ENCODE measurements at places on chromosomes 6 and 20. TPM values are rescaled to one million over a fixed set of nuclear protein-coding genes. Genes with fewer than 3 reads are reported as not detected.

The MROH8 gene
- 2.5 TPM for total RNA-seq

The RWDD2A gene
- total RNA-seq: 2.2 TPM

The SPEF1 gene
- not detected for total RNA-seq

The TCF21 gene
- not detected for total RNA-seq

The CLIC5 gene
- total RNA-seq: 6.4 TPM

The CENPW gene
- 43.3 TPM for total RNA-seq

The LPIN3 gene
- 2.2 TPM for total RNA-seq

The IMPG1 gene
- not detected for total RNA-seq

The CDKAL1 gene
- 22.7 TPM for total RNA-seq

The DEFB132 gene
- total RNA-seq: not detected

The ZNF165 gene
- 1.3 TPM for total RNA-seq

The PRPH2 gene
- 0.08 TPM for total RNA-seq

The USP49 gene
- total RNA-seq: 6.9 TPM
